ENCODE measurements at places on chromosomes 4 and X.

GRCh38 chr4:126899331-126899801, 733.4 kb upstream of the INTU start:
- DNase-seq = no peak

DNA sequence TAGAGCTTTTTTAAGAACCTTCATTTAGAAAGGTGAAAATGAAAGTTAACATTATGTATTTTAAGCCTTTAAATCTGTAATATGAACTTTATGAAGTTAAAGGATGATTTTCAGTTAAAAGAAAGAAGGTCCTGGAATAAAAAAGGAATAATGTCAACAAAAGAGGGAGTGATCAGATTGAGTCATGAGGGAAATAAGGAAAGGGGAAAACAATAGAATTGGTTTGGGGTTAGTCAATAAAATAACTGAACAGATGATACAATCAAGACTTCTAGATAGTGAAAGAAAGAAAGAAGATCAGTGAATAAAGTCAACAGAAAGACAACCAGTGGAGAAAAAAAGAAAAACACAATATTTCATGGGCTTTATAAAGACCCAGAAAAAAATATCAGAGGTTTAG, 291.6 kb upstream of the ARSJ start:
- no peak for DNase-seq

DNA sequence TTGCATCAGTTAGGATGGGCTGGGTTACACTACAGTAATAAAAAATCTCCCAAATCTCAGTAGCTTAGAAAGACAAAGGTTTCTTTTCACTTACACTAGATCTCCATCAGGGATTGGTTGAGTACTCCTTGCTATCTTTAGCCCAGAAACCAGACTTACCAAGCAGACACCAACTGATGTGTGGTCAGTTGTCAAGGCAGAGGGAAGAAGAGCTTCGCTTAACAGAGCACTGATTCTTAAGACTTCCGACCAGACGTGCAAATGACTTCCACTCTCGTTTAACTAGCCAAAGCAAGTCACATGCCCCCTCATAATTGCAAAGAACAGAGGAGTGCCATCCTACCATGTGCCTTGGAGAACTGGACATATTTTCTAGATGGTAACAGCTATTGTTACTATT, 5.7 kb upstream of the ZNF518B start:
- DNase-seq = no peak

DNA sequence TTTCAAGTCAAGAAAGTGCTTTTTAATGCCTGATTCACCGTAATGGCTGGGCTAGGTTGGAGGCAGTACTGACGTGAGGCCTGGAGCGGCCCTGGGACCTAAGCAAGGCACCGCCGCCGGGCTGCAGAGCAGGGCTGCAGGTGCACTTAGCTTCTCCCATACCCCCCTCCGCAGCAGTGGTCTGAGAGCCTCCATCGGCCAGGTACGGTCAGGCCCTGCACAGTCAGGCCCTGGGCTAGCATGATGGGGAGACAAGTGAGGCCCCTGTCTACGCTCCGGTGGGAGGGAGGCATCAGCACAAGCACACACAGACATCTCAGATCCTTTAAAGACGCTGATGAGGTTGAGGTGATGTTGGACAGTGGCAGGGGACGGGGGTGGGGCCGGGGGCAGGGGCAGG, 4.7 kb downstream of the MAEA start:
- no peak for DNase-seq

GRCh38 chr4:26020083-26020668, 106.2 kb downstream of the SMIM20 start:
- DNase-seq = no peak

DNA sequence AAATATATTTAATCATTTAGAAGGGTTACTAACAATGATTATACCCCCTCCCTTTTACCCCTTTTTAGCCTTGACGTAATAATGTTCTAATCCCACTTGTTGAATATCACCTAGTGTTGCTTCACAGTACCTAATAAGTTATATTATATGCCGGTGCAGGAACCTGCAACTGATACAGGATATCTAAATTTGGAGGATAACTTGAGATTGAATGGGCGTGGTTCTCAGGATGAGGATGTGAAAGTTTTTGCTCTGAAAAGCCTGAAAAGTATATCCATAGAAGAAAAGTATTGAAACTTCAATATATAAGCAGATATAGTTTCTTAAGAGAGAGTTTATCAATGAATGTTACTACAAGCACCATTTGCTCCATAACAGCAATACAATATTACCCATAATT, 59.8 kb downstream of the ZNF711 start:
- no peak for DNase-seq

DNA sequence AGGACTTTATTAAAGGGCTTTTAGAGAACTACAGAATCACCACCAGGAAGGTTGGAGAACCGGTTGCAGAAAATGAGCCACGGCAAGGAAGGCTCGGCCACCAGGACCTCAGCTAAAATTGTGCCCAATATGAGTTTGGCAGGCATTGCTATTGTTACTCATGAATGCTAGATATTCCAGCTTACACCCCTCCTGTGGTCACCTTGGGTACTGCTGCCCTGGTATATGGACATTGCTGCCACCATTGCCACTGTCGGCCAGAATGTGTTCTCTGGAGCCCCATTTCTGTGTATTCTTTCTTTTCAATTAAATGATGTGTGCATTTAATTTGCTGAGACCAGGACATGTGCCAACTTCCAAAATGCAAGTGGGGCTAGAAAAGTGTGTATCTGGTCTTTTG, 626.7 kb upstream of the BOD1L1 start:
- no peak for DNase-seq
